ENCODE measurements at places on chromosomes 6 and 20. TPM values are rescaled to one million over a fixed set of nuclear protein-coding genes. Genes with fewer than 3 reads are reported as not detected.

DNA sequence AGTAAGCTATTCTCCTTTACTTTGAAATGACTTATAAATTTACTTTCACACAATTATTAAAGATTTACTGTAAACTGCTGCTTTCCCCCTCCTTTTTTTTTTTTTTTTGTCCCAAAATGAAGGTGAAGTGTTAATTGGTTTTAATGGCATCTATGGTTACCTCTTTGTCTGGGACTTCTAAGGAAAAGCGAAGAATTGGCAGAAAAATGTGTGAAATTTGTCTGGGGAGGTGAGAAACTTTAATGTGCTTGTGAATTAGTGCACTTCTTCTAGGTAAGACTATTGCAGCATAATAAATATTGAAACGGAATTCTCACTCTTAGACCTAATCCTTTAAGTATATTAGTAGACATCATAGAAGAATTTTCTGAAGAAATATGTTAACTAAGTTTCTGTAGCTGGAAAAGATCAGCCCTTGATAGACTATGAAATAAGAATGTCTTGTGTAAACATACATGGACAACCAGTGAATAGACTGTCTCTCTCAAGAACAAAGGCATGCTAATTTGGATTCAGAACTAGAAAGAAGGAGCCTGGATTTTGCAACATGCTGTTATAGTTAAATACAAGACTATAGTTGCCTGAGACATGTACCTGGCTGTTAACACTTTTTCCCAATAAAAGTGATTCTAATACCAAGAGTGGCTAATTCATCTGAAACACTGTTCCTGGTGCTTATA lies 23.9 kb downstream of the FLRT3 start:
- no peak for ATAC-seq

GRCh38 chr6:74050921-74051320 lies 354.9 kb downstream of the CD109 start:
- ATAC-seq, result no peak

GRCh38 chr20:4682682-4683081 lies 39.0 kb upstream of the PRND start:
- ATAC-seq, result no peak

GRCh38 chr6:110693296-110693695 lies 122.0 kb downstream of the CDK19 start:
- ATAC-seq, result no peak

DNA sequence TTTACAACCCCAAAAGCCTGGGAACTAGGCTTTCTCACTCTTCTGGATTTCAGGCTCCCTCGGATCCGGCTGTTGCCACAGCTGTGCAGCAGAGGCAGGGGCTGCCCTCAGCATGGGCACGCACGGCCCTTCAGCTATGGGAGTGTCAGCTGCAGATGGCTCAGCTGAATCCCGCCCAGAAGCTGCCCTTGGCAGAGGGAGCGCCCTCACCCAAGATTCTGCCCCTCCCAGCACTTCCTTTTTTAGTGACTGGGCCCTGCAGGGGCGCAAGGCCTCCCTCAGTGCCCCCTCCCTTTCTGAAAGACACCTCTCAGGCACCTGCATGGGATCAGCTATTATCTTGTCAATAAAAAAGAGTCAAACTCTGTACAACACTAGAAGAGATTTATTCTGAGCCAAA lies 67.9 kb upstream of the THBS2 start:
- ATAC-seq, result no peak

DNA sequence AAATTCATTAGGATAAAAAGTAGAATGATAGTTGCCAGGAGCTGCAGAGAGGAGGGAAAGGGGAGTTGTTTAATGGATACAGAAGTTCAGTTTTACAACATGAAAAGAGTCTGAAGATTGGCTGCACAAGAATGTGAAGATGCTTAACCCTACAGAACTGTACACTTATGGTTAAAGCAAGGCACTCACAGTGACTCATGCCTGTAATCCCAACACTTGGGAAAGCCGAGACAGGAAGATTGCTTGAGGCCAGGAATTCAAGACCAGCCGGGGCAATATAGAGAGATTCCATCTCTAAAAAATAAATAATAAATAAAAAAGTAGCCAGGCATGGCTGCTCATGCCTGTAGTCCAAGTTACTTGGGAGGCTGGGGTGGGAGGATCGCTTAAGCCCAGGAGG lies 174.0 kb downstream of the TASP1 start:
- ATAC-seq, result no peak

GRCh38 chr6:31920811-31921210 lies 6.7 kb upstream of the C2 start:
- no peak for ATAC-seq

GRCh38 chr20:52104546-52105441 lies 86.8 kb downstream of the ZFP64 start:
- no peak for ATAC-seq

DNA sequence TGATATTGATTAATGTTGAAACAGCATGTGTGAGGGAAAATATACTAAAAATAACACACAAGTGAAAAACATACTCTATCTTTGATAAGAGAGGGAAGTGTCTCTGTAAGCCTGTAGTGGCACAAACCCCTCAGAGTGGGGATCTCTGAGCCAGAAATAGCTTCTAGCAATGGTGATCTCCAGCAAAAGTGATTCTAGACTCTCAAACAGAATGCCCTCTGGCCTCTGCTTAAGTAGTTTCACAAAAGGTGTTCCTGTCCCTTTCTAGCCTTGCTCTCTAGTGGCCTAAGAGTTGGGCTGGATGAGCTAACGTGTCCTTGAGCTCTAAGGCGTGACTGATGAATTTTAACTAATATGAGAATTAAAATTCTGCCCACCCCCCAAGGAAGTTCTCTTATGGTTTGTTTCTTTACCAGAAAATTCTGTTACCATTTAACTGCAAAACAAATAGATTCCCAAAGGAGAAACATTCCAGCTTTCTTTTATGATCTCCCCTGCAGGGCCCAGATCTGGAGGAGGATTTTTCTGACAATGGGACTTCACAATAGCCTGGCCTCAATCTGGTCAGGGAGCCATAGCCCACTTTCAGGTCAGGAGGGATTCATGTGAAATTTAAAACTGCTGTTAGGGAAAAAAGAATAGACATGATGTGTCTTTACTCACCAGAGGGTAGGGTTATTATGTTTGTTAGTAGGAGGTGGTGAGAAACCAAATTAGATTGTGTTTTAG lies 182.5 kb upstream of the LAMP5 start:
- no peak for ATAC-seq

DNA sequence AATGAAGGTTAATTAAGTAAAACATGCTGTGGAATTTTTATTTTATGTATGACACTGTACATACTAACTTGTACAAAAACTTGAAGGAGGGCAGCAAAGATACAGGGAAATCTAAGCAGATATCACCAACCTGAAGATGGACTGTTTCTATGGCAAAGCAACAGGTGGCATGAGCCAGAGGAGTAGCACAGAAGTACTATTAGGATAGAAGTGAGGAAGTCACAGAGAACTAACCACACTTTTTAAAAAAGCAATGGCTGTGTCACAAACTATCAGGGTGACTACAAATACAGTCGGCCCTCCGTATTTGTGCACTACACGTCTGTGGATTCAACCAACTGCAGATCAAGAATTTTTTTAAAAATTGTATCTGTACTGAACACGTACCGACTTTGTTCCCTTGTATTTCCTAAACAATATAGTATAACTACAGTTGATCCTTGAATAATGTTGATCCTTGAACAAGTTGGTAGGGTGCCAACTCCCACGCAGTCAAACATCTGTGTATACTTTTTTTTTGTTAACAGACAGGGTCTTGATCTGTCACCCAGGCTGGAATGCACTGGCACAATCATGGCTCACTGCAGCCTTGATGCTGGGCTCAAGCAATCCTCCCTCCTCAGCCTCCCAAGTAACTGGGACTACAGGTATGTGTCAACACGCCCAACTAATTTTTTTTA lies 61.0 kb downstream of the NUDT3 start:
- ATAC-seq, result no peak

- ATAC-seq, result no peak
Measured at GRCh38 chr20:39429726-39430125, 467.6 kb downstream of the DHX35 start.

GRCh38 chr20:17732907-17733521 lies 33.2 kb downstream of the BANF2 start:
- no peak for ATAC-seq

DNA sequence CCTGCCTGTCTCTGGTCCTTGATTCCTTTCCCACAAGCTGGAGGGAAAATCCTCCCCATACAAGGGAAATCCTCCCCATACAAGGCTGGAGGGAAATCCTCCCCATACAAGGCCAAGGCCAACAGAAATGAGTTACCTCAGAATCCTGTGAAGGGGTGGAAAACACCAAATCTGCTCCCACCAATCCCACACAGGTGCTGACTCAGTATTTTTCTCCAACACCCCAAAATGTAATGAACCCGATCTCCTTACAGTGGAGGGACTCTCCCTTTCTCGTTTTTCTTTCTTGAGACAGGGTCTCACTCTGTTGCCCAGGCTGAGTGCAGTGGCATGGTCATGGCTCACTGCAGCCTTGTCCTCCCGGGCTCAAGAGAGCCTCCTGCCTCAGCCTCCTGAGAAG lies 6.3 kb downstream of the SNHG17 start:
- ATAC-seq, result no peak

The TMEM217 gene
- total RNA-seq, result not detected

The CDSN gene
- not detected for total RNA-seq

The CTCFL gene
- total RNA-seq, result not detected

The CBLN4 gene
- not detected for total RNA-seq

The NOTCH4 gene
- 26.0 TPM for total RNA-seq

The F13A1 gene
- total RNA-seq, result 303 TPM

The BNIP5 gene
- not detected for total RNA-seq
